Left renal cortex interstitium (tissue), 4 donors: ENCODE measurements at places on chromosomes 16 and 17.

- DNase-seq, result peak; percentile 22
Measured at GRCh38 chr16:67311607-67312488, 14.7 kb downstream of the KCTD19 start.

GRCh38 chr17:29958947-29959657 is 17.7 kb downstream of the EFCAB5 start:
- DNase-seq, result no peak

DNA sequence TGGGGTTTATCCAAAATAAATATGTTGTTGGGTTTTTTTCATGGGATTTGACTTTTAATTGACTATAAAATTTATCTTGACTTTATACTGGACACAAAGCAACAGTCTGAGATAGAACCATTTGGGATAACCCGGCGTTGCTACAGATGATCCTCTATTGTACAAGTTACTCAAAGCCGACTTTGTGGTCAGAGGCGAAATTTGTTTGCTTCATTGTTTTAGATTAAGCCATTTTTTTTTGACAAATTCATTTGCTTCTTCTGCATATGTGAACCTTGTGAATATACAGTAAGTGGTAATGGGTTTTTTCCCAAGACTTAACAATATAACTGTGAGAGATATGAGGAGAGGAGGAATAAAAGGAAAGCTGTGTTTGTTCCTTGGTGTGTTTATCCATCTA is 11.8 kb downstream of the MYO1D start:
- DNase-seq, result no peak

- no peak for DNase-seq
Measured at GRCh38 chr16:79336437-79337229, 263.9 kb downstream of the MAF start.

DNA sequence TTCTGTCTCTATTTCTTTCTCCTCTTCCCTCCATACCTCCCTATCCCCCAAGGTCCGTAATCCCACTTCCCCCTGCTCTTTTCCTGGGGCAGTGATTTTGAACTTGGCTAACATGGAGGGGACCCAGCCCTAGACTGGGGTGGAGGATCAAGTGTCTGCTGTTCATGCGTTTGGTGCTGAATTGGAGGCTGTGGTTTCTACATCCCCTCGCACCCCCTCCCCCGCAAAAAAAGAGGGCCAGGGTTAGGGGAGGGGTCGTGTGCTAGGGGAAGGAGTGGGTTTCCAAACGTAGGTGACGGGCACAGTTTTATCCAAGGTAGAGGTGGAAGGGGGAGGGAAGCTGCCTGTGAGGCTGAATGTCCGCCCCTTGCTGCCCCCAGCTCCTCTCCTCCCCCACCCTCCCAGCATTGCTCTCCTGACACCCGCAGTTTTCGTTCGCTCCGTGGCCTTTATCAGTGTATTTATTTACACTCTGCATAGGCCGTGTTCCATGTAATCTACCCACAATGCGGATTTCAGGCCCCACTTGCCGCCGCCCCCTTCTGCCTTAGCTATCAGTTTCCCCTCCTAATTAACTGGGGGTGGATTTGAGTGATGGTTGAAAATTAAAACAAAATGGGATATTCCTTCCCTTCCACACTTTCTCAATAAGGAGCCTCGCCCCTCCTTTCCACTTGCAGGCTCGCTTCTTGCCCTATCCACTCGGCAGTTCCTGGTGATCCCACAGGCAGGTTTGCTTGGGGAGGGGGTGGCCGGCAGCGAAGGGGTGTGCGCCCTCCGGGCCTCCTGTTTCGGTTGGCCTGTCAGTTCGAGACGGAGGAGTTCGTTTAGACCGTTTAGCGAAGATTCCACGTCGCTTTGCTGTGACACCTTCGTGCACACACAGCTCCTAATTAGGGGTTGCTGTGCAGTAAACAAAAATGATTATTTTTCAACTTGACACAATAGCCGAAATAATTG is 2.0 kb downstream of the GNAO1 start:
- no peak for DNase-seq

DNA sequence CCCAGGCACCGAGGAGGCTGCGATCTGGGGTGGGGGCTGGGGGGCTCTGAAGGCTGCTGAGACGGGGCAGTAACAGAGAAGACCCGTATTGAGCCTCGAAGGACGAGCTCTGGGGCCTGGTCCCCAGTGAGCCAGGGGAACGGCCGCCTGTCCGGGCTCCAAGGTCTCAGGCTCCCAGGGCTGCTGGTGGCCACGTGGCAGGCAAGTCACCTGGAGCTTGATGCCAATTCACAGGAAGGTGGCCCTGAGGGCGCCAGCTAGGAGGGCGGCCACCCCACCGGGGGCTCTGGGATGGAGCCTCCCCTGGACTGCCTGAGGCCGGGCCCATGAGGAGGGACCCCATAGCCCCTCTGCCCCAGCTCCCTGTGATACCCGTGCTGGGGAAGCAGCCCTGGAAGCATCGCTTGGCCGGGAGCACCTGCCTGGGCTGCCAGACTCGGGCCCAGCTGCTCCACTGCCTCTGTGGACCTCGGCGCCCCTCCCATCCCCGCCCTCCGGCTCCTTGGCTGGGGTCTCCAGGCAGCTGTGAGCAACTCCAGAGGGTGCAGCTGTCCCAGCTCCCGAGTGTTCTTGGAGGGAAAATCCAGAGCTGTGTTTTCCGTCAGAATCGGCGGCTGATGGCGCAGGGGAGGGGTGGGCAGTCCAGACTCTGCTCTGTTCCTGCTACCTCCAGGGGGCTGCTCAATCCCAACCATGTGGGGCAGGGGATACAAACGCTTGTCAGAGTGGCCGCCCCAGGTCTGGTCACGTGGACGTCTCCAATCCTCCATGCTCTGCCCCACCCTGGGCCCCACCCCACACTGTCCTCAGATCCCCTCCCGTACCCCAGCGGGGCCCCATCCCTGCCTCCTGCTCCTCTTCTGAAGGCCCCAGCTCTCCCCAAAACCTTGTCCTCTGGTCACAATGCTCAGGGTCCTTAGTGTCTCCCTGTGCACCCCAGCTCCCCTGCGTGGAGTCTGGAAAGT is 67.2 kb upstream of the GNG13 start:
- DNase-seq, result no peak

- DNase-seq, result no peak
Measured at GRCh38 chr17:63760771-63761539, 12.4 kb downstream of the CCDC47 start.

DNA sequence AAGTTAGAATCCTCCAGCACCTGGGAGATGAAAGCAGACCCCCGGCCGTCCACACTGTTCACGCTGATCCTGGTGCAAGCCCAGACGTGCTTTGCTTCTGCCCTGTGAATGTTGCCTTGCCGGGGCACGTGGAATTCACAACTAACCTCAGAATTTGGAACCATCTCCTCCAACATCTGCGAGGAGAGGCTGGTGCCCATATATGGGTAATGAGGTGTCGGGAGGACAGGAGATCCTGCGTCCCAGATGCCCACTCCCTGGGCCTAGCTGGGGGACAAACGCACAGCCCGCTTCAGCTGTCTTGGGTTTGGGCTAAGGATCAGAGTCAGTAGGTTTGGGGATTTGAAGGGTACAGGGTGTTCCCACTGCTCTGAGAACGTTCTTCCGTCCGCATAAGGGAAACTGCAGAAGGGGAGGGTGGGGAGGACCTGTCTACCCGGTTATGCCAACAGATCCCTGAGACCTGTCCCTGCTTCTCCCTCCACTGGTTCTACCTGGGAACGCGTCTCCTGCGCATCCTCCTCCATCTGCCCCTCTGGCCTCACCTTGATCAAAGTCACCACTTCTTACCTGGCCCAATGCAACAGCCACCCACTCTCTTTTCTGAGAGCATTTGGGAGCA is 14.1 kb downstream of the PPL start:
- DNase-seq, result no peak

- DNase-seq, result no peak
Measured at GRCh38 chr16:14627078-14627477, 3.0 kb downstream of the PARN start.

DNA sequence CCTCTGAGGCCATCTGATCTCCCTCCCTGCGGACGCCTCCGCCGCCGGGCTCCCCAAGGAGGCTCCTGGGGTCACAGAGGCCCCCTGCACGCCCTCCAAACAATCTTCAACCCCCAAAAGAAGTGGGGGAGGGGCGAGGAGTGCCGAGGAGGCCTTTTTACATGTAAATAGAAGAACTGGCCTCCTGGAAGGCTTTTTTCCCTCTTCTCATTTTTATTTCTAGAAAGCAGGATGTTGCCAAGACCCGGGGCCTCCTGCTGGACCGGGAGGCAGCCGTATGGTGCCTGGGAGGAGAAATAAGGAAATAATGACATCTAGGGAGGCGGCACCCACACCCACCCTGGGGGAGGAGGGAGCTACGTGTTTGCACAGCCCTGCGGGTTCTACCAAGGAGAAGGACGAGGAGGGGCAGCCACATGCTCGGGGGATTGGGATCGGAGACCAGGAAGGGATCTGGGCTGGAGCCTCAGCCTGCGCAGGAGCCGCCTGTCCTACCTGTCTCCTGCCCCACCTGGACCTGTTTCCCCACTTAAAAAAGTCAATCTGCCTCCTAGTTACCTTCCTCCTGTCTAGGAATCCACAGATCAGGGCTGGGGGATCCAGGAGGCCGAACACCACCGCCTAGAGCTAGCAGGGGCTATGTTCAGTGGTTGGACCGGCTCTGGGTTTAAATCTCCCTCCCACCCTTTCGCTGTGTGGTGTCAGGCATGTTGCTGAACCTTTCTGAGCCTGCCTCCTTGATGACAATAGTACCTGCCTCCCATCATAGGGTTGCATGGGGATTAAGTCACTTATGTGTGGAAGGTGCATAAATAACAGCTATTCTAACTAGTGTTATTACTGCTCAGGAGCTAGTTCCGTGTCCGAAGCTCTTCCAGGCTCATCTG is 175.7 kb upstream of the GSE1 start:
- no peak for DNase-seq

DNA sequence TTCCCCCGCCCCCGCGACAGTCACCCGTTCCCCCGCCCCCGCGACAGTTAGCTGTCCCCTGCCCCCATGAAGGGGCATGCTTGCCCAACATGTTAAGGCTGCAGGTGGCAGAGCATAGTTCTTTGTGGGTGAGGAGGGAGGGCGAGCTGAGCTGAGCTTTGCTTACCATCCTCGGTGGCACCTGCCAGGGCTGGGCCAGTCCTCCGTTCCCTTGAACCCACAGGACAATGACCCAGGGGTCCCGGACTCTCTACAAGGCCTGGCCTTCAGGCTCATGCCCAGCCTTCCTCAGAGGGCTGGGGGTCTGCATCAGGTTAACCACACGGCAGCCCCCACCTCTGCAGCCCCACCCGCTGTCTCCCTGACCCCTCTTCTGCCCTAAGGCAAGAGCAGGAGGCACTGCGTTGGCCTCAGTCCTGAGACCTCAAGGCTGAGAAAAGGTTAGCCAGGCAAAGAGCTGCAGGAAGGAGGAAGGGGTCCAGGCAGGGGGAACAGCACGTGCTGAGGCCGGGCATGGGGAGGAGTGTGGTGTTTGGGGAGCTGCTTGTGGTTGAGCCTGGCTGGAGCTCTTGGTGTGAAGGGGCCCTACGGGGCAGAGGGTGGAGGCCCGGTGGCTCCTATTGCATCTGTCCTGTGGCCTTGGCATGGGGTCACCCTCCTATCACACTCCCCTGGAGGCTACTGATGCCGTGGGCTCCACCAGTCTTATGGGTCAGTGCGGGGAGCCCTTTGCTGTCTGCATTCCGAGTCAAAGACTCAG is 11.4 kb upstream of the DOC2B start:
- no peak for DNase-seq

DNA sequence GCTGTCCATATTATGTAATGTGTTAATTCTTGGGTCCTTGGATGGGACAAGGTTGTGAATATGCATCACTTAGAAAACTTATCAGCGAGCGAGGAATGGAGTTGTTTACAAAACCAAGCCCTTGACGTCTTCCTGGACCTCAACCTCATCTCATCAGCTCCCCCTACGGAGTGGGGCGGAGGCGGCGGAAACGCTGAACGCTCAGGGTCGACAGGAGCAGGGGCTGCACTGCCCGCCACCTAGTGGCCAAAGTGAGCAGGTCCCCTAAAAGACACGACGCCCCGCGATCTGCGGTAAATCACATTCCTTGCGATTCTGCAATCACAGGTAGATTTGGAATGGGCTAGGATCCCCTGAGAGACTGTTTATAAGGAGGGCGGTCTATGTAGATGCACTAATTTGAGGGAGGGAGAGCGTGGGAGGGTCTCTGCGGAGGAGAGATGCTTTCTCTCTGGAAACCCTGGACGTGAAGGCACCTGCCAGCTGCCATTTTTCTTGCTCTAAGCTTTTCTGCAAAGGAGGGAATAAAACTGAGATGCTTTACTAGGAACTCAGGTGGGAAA is 5.4 kb upstream of the ICAM2 start:
- DNase-seq, result no peak

DNA sequence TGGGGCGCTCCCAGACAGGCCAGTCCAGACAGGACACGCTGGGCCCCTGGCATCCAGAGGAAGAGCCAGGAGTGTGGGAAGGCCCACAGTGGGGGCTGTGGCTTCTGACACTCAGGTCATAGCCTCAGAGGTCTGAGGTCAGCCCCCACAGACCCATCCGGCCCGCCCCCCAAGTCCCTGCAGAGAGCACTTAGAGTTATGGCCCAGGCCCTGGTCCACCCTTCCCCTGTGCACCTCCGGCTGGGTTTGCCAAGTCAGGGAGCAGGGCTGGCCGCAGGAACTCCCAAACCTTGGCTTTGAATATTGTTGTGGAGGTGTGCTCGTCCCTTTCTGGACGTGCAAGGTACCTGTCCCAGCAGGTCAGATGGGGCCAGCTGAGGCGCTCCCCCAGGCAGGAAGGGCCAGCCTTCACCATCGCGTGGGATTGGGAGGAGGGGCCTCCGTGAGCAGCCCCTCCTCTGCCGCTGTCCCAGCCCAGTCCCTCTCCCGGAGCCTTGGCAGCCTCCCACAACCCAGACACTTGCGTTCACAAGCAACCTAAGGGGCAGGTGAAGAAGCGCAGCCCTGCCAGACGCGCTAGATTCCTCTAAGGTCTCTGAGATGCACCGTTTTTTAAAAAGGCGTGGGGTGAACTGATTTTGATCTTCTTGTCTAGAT is 74.6 kb downstream of the SOCS1 start:
- DNase-seq, result no peak

GRCh38 chr17:62876673-62877405 is 68.7 kb upstream of the MARCHF10 start:
- DNase-seq, result no peak

GRCh38 chr16:66560107-66560506 is 6.1 kb upstream of the CMTM1 start:
- DNase-seq, result no peak

- no peak for DNase-seq
Measured at GRCh38 chr16:73010150-73010676, 37.7 kb downstream of the ZFHX3 start.

GRCh38 chr16:1102921-1103635 is 7.0 kb upstream of the C1QTNF8 start:
- DNase-seq, result no peak
